Stimulated activated CD8-positive, alpha-beta memory T cell treated with anti-CD3 and anti-CD28 coated beads, Interleukin-2, amount 100 ng/mL, for 1 hour (primary cell): ENCODE measurements at places on chromosomes 7 and 10.

- DNase-seq: no peak
Observed at GRCh38 chr7:43538404-43538771, 44.5 kb upstream of the STK17A start.

GRCh38 chr10:23081891-23082290, 13.5 kb upstream of the MSRB2 start:
- DNase-seq: no peak

DNA sequence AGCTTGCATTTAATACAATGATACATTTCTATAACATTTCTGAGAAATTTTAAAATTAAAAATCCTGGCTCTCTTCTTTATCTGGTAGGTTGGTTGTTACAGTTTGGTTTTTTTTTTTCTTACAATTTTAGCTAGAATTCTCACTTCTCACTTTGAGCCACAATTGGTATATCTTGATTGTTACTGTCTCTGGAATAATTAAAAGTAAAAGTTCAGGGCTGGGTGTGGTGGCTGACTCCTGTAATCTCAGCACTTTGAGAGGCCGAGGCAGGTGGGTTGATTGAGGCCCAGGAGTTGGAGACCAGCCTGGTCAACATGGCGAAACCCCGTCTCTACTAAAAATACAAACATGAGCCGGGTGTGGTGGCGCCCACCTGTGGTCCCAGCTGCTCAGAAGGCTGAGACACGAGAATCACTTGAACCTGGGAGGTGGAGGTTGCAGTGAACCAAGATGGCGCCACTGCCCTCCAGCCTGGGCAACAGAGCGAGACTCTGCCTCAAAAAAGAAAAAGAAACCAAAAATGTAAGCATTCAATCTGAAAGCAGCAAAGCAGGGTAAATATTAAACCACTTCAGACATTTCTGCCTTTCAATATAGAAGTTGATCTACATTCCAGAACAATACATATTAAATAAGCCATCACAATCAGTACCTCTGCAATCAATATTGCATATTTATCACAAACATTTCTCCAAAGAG, 88.6 kb upstream of the PFKP start:
- DNase-seq: no peak

DNA sequence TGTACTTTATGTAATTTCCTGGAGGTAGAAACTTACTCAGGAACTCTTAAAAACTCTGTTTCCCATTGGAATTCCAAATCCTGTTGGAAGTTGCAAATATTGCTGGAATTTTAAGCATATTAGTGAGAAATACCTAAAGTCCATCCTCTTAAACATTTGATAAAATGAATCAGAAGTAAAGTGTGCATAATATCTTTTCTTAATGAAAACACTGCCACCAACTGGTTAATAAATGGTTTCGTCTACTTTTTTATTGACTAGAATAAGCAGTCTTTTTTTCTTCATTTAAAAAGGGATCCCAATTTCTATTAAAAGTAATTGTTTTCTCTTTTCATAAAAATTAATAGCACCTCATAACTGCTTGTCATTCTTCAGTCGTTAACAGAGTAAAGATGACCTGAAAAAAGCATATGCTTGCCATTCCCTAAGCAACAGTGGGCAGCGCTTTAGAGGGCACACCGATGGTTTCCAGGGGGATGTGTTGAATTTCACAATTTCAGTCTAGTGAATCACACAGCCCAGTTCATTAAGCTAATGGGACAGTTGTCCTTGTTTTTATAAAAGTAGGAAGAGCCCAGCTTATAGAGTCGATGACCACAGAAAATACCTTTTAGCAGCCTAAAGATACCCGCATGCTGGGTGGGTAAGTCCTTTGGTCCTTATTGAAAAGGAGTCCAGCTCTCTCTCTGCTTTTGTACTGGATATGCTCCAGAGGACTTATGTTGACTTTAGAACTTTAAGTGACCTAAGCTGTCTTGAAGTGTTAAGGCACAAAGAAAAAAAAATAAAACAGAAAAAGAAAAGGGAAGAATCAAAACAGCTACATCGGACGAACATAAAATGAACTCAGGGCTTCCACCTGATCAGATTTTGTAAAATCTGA, 28.5 kb downstream of the NPS start:
- DNase-seq: no peak

DNA sequence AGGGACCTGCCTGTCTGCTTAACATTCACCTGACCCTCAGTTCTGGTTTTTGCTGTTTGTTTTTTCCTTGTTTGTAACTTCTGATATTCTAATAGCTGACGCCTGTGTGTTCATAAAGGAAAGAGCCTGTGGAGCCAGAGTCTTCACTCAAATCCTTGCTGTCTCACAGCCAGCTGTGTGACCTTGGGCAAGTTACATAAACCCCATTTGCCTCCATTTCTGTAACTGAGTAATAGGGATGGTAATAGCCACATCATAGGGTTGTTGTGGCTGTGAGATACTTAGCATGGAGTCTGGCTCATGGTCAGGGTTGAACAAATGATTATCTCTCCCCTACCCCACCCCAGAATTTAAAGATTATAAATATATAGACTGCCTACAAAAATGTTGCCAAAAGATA, 27.0 kb downstream of the WBP1L start:
- DNase-seq: no peak

GRCh38 chr7:45658716-45659495, 84.7 kb downstream of the ADCY1 start:
- no peak for DNase-seq

DNA sequence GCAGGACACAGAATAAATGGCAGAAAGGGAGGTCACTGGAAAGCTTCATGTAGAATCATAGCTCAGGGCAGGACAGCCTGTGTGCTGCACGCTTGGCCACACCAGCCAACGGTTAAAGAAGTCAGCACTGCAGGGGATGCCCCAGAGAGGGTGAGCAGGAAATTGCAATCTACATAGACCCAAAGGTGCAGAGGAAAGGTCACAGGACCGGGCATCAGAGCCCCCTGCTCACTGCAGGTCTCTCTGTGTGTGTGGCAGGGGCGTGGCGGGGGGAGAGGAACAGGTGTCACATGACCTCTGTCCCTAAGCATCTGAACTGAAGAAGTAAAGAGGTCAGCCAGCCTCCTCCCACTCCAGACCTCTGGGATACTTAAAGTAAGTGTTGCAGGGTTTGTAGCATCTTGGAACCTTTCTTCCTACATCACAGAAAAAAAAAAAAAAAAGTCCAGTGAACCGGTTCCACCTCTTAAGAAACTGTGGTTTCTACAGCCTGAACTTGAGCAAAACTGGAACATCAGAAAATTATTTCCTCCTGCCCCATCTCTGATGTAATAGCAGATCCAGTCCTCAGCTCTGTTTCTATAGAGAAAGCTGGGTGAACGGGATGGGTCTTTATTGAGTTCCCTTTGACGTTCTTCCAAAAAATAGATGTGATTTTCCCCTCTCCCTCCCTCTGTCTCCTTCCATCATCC, 64.3 kb downstream of the RGS10 start:
- no peak for DNase-seq

DNA sequence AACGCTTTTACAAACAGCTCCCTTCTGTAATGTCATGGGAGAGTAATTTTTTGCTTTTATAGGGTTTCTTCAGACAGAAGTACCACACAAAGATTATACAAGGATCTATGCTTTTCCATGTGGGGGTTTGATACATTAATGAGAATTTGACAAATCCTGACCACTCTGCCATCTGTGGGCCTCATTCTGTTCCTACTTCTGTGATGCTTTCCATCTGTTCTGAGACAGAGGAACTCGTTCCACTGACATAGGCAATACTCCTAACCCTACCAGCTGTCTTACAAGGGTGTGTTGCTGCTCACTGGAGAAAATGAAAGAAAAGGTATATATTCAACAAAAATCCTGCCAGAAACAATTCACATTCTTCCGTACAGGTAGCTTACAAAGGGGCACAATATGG, 59.4 kb upstream of the NAMPT start:
- no peak for DNase-seq

DNA sequence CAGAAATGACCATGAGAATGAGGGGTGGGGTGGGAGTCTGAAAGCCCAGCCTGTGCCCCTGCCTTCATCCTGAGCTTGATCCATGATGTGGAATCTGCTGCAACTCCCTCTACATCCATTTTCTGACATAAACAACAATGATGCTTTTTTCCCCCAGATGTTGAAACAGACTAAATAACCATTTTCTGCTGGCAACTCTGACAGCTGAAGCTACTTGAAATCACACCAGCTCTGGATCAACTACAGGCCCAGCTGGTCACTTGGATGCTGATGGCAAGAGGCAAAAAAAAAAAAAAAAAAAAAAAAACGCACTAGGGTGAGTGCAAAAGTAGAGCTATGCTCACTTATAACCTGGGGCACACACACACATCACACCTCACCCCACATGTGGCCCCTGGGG, 74.2 kb downstream of the FAM107B start:
- DNase-seq: no peak

DNA sequence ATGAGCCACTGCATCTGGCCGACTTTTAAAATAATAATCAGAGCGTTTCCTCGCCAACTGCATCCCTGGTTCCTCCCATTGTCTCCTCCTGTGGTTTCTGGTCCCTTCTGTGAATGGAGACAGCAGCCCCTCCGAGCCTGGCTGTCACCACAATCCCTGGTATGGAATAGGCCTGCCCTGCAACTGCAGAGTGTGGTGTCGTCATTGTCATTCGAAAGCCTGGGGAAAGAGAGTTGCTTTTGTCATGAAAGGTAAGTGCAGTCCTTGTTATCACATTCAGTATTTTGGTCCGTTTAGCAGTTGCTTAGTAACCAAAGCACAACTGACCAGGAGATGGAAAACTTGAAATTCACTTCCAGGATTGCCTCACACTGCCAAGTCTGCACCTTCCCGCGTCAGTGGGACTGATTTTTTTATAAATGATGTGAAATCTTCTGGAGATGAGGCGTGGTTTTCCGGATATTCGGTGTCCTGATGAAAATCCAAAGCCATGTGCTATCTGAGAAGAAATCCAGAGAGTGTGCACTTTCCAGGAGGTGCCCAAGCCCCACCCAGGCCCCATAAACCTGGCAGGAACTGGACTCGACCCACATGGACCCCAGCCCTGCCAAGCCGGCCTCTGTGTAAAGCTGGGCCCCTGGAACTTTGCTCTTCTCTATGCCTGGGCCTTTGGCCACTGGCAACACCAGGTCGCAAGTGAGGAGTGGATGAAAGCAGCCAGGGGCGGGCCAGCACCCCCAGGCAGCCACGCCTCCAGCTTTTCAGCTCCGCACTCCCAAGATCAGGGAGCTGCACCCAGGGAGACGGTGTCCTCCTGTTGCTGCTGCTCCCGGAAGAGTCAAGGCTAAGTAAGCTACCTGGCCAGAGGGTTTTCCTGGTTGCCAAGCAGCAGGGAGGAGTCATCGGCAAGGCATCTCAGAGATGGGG, 133.7 kb upstream of the SH2B2 start:
- no peak for DNase-seq

DNA sequence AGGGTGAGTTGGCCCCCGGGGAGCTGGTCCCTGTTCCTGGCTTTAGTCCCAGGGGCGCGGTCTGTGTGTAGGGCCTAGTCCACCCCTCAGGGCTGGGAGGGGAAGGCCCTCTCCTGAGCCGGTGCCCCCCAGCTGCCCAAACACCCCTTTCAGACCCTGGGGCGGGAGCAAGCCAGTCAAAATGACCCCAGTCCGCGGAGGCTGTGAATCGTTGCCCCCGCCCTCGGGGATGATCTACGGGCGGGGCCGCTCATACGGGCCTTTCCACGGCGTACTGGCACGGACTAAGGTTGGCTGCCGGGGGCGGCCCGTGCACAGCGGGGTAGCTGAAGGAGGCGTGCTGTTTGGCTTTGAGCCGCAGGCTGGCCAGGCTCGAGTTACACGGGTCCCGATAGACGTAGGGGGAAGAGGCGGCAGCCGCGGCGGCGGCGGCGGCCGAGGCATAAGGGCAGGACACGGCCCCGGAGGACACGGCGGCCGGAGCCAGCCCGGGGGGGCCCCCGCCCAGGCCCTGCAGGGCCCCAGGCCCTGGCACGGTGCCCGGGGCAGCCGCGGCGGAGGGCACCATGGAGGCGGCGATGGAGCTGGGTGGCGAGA, 4.3 kb downstream of the ELOVL3 start:
- no peak for DNase-seq

- DNase-seq: no peak
Observed at GRCh38 chr7:111409714-111410422, 152.4 kb downstream of the IMMP2L start.

- DNase-seq: peak; percentile 22
Observed at GRCh38 chr7:151795168-151795811, 81.6 kb downstream of the PRKAG2 start.

- DNase-seq: no peak
Observed at GRCh38 chr7:13991791-13992595, 2.5 kb upstream of the ETV1 start.

DNA sequence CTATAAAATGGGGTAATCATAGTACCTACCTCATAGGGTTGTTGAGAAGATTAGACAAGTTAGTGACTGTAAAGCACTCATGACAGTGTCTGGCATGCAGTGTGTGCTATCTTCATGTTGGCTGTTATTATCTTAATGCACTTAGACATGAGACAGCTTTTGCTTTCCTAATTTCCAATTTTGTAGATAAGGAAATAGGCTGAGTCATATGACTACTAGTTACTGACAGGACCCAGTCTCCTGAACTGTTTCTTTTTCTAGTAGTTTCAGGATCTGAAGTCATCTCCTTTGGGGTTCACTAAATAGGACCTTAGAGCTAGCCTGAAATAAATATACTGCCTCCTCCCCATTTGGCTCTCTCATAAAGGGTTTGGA, 74.2 kb downstream of the SNX10 start:
- no peak for DNase-seq

DNA sequence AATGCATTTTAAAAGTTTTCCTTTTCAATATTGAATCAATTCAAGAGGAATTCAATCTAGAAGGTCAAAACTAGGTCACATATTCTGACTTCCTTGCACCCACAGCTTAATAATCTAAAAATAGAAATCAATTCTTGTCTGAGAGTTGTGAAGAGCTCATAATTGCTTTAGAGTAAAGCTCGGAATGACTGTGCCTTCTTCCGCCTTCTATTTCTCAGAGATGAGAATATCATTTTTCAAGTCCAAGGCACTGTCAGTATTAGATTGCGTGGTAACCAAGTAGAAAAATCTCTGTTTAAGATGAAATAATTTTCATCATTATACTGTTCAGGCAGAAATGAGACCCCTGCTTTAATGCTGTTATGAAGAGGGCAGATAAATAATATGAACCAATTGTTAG, 272.2 kb upstream of the NFE2L3 start:
- DNase-seq: no peak

GRCh38 chr10:87913156-87913921, 49.9 kb downstream of the PTEN start:
- no peak for DNase-seq

- DNase-seq: no peak
Observed at GRCh38 chr7:70178211-70178610, 579.9 kb downstream of the AUTS2 start.

GRCh38 chr7:146090023-146090645, 26.5 kb upstream of the CNTNAP2 start:
- no peak for DNase-seq

- no peak for DNase-seq
Observed at GRCh38 chr10:58352956-58353610, 18.3 kb downstream of the UBE2D1 start.
